ENCODE measurements at places on chromosomes 2 and 18.

DNA sequence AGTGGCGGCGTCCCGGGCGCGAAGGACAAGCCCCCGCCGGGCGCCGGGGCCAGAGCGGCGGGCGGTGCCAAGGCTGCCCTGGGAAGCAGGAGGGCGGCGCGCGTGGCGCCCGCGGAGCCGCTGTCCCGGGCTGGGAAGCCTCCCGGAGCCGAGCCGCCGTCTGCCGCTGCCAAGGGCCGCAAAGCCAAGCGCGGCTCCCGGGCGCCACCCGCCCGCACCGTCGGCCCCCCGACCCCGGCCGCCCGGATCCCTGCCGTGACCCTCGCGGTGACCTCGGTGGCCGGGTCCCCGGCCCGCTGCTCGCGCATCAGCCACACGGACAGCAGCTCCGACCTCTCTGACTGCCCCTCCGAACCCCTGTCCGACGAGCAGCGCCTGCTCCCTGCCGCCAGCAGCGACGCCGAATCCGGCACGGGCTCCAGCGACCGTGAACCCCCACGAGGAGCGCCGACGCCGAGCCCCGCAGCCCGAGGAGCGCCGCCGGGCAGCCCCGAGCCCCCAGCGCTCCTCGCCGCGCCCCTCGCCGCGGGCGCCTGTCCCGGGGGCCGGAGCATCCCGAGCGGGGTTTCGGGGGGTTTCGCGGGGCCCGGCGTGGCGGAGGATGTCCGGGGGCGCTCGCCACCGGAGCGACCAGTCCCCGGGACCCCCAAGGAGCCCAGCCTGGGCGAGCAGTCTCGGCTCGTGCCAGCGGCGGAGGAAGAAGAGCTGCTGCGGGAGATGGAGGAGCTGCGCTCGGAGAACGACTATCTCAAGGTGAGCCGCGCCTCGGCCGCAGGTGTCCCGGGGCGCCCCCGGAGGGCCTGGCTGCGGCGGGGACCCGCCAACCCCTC, 820 bp downstream of the MTCL1 start:
- DNase-seq = peak; percentile 57

GRCh38 chr2:232977438-232977971, 35.6 kb downstream of the NGEF start:
- DNase-seq = no peak

- no peak for DNase-seq
These were observed 44.7 kb upstream of the FAHD2A start for GRCh38 chr2:95357717-95358280.

DNA sequence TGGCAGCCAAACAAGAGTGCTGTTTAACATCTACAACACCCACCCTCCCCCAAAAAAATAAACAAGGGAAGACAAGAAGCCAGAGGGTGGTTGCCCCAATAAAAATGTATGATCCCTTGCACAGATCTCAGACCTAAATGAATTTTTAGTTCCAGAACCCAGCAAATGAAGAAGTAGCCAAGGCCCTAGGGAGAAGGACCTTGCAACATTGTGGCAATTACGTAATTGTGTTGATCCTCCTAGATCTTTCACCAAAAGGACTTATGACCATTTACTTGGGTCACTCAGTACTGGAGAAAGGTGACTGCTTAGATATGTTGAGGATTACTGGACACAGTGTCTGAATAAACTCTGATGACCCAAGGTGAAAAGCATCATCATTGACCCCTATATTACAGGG, 1393.8 kb downstream of the LRP1B start:
- no peak for DNase-seq

- no peak for DNase-seq
These were observed 382.8 kb upstream of the NXPH2 start for GRCh38 chr2:139162957-139163356.

- DNase-seq = no peak
These were observed 329.9 kb downstream of the HRH4 start for GRCh38 chr18:24790347-24790746.

All from GM20000 (cell line).